ENCODE measurements at places on chromosomes 2 and 18.

DNA sequence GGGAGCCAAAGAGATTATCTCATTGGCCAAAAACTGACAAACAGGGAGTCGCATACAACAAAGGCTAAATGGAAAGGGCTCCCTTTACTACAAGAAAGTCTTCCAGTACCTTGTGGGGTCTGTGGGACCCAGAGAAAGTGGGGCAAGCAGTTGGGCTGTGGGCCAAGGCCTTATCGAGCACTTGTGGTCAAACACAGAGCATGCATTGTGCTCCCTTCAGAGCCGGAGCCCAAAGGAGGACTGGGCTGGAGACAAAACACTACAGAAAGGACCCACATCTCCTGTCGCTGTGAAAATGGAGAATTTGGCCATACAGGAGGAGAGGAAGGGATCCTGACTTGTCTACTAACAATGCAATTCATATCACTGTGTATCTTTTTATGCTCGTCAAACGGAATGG lies 37.1 kb upstream of the SLC1A4 start:
- DNase-seq: no peak

DNA sequence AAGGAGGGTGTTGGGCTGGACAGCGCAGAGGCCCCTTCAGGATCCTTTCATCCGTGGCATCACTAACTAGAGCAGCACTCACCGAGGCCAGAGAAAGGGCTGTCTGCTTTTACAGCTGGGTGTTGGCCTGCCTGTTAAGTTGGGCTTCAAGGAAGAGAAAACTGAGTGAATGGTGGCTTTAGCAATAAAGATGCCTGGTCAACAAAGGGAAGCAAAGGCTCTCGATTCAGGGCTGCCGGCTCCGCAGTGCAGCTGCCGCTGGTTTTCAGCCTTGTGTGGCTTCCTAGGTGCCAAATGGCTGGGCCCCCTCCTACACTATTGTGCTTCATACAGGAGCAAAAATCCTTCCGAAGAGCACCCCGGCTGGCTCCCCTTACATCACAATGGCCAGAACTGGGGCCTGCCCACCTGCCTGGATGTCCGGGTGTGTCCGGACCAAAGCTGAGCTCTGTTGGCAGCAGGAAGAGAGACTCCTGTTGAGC lies 61.0 kb upstream of the GPR45 start:
- DNase-seq: no peak

DNA sequence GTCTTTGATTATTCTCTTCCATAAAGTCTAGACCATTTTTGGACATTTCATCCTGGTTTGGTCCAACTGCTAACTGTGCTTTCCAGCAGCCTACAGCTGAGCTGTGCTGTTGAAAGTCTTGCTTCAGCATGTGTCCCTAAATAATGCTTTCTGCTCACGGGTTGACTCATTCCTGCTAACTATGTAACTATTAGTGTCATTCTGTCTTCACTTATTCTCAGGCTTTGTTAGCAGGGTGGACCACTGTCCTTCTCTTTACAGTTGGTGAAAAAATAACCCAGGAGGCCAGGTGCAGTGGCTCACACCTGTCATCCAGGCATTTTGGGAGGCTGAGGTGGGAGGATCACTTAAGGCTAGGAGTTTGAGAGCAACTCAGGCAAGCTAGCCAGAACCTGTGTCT lies 8.9 kb downstream of the ADAM23 start:
- DNase-seq: no peak

GRCh38 chr18:33755391-33755790 lies 177.4 kb downstream of the ASXL3 start:
- no peak for DNase-seq

DNA sequence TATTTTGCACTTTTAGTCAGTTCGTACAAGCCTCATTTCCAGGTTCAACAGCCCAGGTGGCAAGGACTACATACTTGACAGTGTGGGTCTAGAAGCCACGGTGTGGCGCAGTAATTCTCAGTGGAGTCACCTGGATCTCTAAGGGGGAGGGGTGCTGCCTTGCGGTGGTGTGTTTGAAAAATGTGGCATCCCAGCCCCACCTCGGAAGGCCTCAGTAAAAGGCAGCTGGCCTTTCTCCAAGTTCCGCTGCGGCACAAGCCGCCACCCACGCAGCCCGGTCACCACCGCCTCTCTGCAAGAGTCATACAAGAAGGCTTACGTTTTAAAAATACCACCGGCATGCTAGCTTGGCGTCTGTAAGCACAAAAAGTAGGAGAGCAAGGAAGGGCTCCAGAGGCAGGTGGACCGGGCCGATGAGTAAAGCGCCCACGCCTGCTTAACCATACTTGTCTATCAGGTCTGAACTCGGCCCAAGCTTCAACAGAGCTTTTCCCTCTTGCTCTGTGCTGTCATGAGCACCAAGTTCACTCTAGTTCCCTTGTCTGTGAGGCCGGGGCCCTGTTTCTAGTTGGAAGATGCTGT lies 49.5 kb downstream of the SPRED2 start:
- DNase-seq: peak; percentile 37

DNA sequence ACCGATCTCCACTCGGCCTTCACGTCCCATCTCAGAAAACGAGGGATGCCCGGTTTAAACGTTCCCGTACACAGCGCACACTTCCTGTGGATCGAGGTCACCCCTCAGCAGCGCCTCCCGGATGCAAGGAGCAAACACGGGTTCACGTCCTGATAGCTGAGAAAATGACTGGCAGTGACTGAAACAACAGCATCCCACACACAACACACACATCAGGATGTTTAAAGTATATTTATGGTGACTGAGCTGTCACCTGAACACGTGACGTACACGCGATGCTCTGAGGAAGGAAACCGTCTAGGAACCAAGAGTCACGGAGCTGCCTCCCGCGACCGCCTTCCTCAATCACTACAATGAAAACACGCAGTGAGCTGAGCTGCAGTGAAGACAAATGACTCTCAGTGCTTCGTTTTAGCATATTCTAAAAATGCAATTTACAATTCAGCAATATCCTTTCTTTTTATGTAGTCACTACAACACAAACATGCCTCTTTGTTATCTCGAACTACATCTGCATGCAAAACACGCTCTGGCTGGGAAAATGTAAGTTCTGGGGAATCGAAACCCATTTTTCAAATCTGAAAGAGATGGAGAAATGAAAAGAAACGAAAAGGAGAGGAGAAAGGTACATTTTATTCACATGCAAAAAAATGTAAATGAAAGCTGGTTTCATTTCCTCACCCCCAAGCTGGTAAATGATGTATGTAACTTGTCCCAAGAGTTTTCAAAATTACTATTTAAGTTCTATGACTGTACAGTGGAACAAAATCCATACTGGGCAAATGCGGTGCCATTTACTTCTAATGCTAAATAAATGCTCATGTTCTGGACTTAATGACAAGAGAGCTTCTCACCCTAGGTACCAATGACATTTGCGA lies 19.8 kb downstream of the HDAC4 start:
- no peak for DNase-seq

GRCh38 chr2:177118636-177119035 lies 94.0 kb upstream of the HNRNPA3 start:
- DNase-seq: no peak

DNA sequence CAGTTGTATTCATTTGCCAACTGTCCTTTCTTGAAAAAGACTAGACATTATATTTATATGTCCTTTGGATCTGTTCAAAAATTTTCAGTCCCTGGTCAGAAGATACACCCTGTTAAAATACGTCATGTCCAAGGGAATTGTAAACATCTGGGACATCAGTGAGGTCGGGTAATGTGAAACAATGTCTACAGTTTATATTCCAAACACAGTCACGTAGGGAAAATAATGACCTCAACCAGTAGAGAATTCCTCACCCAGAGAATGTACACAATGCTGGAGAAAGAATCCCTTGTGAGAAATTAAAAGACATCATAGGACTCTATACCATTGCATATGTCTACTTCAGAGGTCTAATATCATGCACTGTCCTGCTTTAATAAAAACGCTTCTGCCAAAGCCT lies 888.0 kb upstream of the CHAC2 start:
- DNase-seq: no peak

DNA sequence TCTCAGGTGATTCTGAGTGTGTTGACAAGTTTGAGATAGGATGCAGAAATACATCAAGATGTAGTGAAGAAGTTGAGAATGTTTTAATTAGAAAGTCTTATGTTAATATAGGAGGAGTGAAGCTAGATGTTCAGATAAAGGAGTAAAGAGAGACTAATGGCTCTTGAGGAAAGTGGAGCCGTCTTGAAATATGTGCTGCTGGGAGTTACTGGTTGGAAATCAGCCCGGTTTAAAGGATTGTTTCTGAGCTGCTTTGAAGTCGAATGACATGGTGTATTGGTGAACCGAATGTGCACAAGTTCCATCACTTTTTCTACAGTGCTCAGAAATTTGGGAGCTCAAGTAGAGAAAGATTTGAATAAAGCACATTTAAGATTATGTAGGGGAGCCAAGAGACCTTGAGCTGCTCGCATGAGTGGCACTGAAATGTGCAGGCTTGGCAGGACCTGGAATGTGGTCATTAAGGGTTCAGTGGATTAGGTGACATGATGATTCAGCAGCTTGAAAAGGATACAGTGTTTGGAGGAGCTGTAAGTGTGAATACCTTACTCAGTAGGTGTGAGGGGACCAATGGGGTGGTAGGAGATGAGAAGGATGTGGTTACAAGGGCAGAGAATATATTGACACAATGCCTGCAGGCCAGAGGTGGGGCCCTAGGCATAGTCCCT lies 68.6 kb downstream of the CAB39 start:
- no peak for DNase-seq

DNA sequence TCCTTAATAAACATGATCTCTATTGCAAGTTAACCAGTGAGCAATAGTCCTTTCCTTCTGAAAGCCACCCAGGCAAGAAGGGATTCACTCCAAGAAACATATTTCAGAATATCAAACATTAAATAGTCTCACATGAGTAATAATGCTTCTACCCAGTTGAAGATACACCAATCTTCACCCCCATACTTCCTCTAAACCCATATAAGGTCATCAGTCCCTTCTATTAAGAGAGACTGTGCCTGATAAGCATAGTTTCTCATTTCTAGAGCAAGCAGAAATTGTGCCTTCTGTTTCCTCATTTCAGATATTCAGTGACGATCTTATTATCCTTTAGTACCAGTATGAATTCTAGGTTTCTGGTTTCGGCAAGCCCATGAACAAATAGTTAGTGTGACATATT lies 64.6 kb downstream of the DSEL start:
- DNase-seq: no peak

GRCh38 chr18:78069784-78070664 lies 820.4 kb downstream of the GALR1 start:
- no peak for DNase-seq

- no peak for DNase-seq
These were observed 63.0 kb downstream of the TANK start for GRCh38 chr2:161223139-161223732.

GRCh38 chr18:54209471-54210180 lies 14.8 kb downstream of the MBD2 start:
- no peak for DNase-seq

DNA sequence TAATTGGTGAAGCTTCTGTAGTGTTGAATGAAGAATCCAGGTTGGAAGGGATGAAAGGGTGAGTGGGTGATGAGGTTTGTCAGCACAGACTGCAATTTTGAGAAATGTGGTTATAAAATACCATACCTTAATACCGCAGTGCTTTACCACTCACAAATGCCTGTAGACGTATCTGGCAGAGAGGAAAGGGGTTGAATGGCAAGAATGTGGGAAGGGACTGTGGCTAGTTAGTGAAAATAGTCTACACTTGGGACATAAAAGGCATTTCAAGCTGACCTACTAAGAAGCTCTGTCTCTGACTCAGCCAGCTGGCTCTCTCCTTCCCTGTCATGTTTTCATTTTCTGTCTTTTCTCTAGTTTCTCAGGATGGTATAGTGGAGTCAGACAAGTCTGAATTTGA lies 25.1 kb downstream of the CDK15 start:
- DNase-seq: peak; percentile 78

- no peak for DNase-seq
These were observed 52.4 kb downstream of the RTN4 start for GRCh38 chr2:54997826-54998225.

DNA sequence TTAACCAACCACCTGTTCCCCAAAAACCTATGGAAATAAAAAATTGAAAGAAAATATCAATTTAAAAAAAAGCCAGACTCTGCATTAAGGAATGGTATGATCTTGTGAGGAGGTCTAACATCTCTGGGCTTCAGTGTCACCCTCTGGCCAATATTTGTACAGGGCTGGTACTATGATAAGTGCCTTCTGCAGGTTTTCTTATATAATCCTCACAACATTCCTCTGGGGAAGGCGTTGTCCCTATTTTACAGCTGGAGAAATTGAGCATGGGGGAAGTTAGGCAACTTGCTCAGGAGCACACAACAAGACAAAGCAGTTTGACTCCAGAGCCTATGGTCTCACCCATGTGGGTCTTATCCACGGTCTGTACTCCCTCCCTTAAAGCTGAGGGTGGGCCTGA lies 86.0 kb downstream of the ZBTB7C start:
- no peak for DNase-seq

- DNase-seq: no peak
These were observed 23.2 kb downstream of the KCNF1 start for GRCh38 chr2:10934979-10935350.

GRCh38 chr18:9969247-9969646 lies 55.4 kb downstream of the VAPA start:
- DNase-seq: no peak

GRCh38 chr2:167454036-167454435 lies 565.8 kb downstream of the XIRP2 start:
- no peak for DNase-seq

DNA sequence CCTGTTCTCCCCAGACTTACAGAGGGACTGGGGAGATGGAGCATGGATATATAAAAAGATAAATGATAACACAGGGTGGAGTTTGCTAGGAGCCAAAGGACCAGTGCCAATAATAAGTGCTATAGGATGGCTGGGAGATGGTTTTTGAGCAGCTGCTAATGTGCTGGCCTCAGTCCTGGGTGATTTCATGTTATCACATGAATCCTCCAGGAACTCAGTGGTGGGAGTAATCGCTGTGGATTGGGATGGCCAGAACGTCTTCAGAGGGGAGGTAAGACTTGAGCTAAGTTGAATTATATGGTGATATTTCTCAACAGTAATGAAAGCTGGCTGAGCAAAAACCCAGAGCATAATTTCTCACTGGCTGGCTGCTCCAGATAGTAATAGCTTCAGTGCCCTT lies 441.4 kb downstream of the SLC4A3 start:
- no peak for DNase-seq

DNA sequence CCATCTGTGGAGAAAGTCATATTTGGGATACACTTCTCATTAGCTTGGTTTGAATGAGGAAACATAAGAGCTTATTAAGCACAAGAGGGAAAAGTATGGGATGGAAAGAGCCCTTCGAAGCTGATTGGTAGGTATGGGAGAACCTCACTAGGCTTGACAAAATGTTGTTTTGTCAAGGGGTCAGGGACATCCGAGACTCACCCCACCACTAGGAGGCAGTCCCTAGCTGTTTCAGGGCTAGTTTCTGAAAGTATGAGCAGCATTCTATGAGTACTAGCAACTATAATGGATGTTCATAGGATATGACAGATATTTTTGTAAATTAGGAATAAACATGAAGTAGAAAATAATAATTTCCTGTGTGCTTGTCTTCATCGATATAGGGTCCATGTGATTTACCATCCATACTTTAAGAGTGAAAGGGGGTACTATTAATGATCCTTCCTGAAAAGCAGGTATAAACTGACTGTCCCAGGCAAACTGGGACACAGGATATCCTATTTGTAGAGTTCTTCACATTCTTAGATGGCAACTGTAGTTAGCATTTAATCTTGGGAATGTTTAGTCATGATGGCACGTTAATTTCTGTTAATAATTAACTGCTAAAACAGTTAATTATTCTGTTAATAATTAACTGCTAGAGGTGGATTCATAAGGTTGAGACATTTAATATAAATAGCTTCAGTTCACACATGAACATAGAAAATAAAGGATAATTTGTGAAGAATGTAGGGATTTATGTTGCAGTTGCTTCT lies 28.4 kb downstream of the OTX1 start:
- no peak for DNase-seq
